ENCODE measurements at places on chromosomes 6 and 20.

- no peak for DNase-seq
Measured at GRCh38 chr6:45663251-45664221, 285.8 kb upstream of the SUPT3H start.

GRCh38 chr20:60086821-60087562 lies 128.8 kb downstream of the CDH26 start:
- DNase-seq, result no peak

DNA sequence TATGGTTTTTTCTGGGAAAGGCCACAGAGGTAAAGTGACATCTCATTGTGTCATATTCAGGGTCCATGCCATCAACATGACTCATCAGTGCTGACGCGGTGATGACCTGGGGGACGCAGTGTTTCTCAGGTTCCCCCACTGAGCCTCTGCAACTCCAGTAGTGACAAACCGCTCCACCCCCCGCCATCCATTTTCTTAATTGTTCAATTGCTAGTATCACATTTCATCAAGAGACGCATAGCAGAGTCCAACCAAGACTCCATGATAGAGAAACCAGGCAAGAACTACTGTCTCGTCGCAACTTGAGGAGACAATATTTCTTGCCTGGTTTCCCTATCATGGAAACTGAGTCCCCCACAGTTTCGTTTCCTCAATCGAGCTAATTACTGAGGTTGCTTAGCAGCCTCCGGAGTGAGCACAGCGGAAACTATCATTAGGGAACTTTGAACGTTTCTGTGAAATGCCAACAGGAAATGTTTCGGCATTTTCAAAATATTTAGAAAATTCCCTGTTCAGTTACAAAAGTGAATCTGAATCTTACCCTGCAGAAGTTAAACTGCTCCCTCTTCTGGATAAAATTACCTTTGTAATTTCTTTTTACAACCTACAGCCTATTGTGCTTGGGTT lies 12.2 kb upstream of the SERPINB1 start:
- peak; percentile 69 for DNase-seq

- no peak for DNase-seq
Measured at GRCh38 chr6:43393602-43394001, 24.2 kb upstream of the ZNF318 start.

DNA sequence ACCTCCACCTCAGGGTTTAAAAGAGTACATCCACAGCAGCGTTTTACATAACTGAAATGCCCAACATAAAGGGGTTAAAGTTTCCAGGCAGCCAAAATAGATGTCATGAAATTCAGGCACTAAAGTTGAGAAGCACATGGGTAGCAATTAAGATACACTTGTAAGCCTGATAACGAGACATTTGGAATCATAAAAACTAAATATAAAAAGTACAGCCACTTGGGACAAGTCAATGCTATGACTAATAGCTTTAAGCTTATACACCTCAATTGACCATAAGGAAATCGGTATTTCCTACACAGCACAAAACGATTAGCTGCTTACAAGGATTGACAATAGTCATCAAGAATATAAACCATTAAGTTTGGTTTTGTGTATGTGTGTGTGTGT lies 11.8 kb downstream of the LOC128125822 start:
- DNase-seq, result no peak

- DNase-seq, result no peak
Measured at GRCh38 chr6:154705471-154706113, 27.6 kb upstream of the SCAF8 start.

GRCh38 chr20:59792300-59792699 lies 141.1 kb downstream of the SYCP2 start:
- DNase-seq, result no peak

All from activated CD8-positive, alpha-beta memory T cell treated with anti-CD3 and anti-CD28 coated beads for 4 hours (primary cell).